ENCODE measurements at places on chromosomes 13 and 19.

DNA sequence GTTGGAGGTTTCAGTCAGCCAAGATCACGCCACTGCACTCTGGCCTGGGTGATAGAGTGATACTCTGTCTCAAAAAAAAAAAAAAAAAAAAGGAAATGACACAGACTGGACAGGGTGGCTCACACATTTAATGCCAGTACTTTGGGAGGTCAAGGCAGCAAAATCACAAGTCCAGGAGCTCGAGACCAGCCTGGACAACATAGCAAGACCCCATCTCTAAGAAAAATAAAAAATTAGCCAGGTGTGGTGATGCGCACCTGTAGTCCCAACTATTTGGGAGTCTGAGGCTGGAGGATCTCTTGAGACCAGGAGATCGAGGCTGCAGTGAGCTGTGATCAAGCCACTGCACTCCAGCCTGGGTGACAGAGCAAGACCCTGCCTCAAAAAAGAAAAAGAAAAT, 22.6 kb upstream of the NAPA start:
- DNase-seq: no peak

DNA sequence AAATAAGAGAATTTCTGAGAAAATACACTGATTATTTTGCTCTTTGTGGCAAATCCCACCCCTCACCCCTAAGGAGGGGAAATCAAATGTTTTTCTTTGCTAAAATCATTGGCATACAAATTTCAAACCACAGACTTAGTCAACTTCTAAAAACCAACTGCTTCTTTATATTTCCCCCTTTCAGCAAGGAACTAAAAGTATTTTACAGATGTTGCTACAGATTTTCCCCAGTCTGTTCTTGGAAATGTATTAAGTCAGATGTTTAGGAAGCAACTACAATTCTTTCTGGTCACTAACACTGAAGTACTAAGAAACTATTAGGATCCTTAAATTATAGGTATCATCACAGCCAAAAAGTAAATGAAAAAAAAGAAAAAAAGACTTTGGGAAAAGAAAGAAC, 6.9 kb downstream of the MTMR6 start:
- no peak for DNase-seq

- DNase-seq: no peak
Measured at GRCh38 chr13:34124666-34125306, 306.8 kb downstream of the RFC3 start.

DNA sequence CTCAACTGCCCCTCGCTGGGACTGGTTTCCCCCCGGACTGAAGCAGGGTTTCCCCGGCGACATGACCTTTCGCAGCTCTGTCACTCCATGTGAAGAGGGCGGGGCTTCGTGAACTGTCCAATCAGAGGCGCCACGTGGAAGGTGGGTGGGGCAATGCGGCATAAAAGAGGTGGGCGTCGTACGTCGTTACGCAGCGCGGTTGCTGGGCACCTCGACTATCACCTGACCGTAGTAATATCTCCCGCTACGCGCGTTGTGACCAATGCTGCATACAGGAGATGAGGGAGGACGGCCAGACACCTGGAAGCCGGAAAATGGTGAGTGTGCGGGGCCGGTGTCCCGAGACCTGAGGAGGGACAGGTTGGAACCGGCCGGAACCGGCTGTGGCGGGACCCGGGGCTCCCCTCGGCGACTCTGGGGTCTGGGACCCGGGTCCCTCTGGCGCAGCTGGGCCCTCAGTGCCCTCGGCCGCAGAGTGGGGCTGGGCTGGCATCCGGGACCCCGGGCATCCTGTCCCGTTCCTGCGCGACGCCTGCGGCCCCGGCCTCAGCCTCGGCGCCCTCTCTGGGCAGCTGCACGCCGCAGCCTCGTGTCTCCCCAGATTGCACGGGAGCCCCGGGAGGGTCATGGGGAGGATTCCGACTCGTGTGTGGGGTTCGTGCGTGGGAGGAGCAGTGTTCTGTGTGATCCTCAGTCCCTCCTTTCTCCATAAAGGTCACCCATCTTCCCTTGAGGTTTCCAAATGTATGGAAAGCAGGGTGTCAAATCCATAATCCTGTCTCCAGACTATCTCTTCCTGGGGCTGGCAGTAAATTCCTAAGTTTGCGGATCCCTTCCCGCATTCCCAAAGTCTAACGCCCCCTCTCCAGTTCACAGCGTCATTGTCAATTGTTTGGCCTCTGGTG, 32.2 kb downstream of the ZNF136 start:
- DNase-seq: peak; percentile 49

GRCh38 chr19:16326401-16327168, 2.0 kb downstream of the KLF2 start:
- no peak for DNase-seq

GRCh38 chr13:36839981-36840380, 21.0 kb downstream of the RFXAP start:
- DNase-seq: no peak

GRCh38 chr13:45138282-45138681, 18.0 kb downstream of the GTF2F2 start:
- no peak for DNase-seq

- DNase-seq: no peak
Measured at GRCh38 chr13:56299650-56300049, 841.1 kb upstream of the PRR20A start.

GRCh38 chr19:41548954-41549688, 26.8 kb upstream of the CEACAM21 start:
- no peak for DNase-seq

- DNase-seq: no peak
Measured at GRCh38 chr19:4122480-4122879, 1.4 kb downstream of the MAP2K2 start.

GRCh38 chr13:48210178-48210577, 22.8 kb upstream of the ITM2B start:
- DNase-seq: no peak

- DNase-seq: no peak
Measured at GRCh38 chr13:46569456-46569855, 16.5 kb downstream of the LRCH1 start.

- no peak for DNase-seq
Measured at GRCh38 chr19:42075364-42075615, 676 bp upstream of the ZNF574 start.

GRCh38 chr19:14413693-14414181, 5.4 kb downstream of the DDX39A start:
- no peak for DNase-seq

DNA sequence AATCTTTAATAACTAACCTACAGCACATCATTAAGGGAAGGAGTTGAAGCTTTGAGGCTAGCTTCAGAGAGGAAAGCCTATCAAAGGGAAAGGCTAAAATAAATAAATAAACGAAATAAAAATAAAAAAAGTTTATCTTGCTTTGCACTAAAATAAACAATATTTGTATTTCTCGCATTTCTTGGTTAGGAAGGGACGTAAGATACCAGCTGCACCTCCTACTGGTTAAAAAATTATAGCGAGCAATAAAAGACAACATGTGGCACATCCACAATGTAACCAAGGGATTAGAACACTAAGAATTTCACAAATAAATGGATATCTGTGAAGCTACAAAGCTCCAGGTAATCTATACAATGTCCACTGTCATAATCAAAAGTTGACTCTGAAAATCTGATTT, 194.5 kb downstream of the DACH1 start:
- DNase-seq: no peak

- DNase-seq: no peak
Measured at GRCh38 chr13:28340272-28340793, 154.6 kb downstream of the FLT1 start.

GRCh38 chr13:111568290-111568689, 247.8 kb downstream of the TEX29 start:
- DNase-seq: no peak

DNA sequence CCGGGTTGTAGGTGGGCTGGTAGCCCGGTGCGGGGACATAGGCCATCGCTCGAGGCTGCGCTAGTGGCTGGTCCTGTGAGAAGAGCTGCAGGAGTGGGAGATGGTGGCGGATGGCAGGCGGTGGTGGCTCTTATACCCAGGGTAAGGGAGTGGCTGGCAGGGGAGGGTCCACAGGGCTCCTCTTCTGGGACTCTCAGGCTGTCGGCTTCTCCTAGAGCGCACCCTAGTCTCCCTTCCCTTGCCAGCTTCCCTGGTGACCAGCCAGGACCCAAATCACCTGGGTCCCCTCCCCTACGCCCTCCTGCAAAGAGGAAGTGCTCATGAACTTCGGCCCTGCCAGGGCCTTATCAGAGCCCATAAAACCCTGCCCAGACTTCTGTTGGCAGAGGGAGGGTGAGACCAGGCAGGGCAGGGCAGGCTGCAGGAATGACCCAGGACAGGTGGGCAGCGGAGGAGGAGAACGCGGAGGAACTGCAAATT, at the start of gene LGALS4:
Gene LGALS4 (minus strand): TSS at position 105 of the 480 bp plus-strand sequence. CDS start 59 bp downstream, at position 46.
- DNase-seq: no peak

- DNase-seq: no peak
Measured at GRCh38 chr19:39299832-39300231, 3.6 kb downstream of the IFNL1 start.

DNA sequence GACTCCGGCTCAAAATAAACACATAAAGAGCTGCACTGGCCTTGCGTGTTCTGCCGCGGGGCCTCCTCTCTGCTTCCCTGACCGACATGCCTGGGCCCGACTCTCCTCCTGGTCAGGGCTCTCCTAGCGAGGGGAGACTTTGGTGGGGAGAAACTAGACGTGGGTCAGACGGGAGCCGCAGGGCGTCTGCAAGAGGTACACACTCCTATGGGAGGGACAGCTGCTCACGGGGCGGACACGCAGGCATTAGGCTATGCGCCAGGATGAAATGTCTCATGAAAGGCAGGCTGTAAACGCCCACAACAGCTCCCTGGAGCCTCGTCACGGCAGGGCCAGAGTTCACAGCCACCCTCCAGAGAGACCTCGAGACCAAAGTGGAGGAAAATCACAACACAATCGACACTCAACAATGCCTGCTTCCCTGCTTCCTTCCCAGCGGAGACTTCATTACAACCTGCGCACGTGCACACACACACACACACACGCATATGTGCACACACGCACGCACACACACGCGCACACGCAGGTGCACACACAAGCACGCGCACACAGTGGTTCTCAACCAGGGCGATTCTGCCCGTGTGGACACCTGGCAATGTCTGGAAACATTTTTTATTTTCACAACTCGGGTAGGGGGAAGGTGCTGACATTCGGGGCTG, 5.8 kb downstream of the SLC39A3 start:
- no peak for DNase-seq

DNA sequence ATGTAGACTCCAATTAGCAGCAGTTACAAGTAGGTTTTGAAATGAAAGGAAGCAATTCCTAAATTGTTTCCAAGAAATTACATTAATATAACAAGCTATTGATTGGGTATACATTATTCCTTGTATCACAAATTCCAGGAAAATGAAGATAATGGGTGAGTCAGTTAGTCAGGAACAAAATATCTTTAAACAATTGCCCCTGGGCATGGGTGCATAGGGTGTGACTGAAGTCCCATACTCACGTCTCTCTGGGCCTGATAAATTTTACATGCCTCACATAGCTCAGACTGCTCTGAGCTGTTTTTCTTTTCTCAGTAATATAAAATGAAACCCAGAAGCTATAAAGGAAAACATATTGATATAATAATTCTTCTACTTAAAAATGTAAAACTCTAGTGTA, 87.8 kb downstream of the FNDC3A start:
- DNase-seq: no peak

DNA sequence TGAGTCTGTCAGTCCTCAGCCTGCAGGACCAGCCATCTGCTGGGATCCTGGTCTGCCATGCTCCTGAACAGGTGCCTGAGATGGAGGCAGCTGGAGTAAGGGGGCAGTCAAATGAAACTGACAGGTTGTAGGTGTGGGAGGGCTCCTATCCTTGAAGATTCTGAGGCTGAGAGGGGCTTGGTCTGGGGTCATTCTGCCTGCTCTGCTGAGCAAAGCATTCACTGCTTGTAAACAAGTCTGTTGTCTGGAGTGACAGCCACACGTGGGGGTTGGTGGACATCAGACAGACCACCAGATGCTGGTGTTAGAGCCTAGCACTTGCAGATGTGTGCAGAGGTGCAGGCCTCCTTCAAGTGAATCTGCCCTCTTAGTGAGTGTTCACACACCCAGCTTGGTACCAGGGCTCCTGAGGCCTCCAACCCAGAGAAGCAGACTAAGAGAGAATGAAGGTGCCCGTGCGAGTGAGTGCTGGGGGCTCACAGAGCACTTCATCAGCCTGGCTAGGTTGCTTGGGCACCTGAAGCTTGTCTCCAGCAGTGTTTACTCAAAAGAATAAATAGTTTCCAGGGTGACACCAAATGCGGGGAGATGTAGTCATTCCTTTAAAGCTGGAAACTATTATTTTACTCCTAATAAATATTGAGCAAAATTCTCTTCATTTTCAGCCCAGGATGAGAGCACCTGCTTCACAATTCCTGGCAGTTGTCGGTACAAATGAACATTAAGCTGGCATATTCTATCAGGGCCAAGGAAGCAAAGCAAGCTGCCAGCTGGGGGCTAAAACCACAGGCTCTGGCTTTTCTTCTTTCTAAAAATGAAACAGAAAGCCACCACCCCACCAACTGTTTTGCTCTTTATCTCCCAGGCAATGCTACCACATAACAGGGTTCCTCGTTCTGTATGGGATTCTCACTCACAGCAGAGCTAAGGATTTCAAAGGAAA, 82.3 kb downstream of the RNASEH2B start:
- DNase-seq: no peak

- no peak for DNase-seq
Measured at GRCh38 chr13:44414716-44415115, 41.1 kb downstream of the SERP2 start.

DNA sequence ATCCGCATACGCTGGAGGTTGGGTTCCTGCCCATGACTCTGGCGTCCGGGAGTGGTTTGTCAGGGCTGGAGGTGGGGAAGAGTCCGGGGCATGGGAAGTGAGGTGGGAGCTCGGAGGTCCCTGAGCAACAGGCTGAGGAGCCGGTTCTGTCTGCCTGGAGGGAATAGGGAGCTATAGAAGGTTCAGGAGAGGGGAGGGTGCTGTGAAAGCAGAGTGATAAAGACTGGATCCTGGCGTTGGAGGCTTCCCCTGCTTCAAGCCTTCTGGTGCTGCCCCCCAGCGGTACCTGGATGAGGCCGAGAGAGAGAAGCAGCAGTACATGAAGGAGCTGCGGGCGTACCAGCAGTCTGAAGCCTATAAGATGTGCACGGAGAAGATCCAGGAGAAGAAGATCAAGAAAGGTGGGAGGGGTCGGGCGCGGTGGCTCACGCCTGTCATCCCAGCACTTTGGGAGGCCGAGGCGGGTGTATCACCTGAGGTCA, 2.6 kb downstream of the HMG20B start:
- no peak for DNase-seq

DNA sequence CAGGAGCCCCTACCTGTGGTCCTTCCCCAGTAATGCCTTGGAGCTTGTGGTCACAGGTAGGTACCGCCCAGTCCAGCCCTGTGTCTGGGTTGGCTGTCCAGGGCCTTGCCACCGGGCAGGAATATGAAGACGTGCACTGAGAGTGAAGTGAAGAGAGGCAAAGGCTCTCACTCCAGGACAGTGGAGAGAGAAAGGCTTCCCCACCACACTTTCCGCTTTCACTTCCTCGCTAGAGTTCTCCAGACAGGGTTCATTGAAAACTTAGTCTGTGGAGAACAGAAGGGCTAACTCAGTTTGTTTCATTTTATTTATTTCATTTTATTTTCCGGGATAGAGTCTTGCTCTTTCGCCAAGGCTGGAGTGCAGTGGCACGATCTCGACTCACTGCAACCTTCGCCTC, 14.2 kb downstream of the FCAR start:
- DNase-seq: no peak

GRCh38 chr13:94382960-94383359, 96.5 kb downstream of the DCT start:
- DNase-seq: no peak

All from retinal pigment epithelial cell (primary cell).